Progenitor cell of endocrine pancreas (in vitro differentiated cells): ENCODE measurements at places on chromosomes 12 and 14. TPM values are rescaled to one million over a fixed set of nuclear protein-coding genes. Genes with fewer than 3 reads are reported as not detected.

Gene TSPAN19
- not detected in 2 replicates for total RNA-seq

Gene ANO2
- total RNA-seq: 2.8 and 3.5 TPM in 2 replicates

Gene TAS2R8
- 0.24 TPM in 1 of 2 replicates, not detected in the other for total RNA-seq

GRCh38 chr14:71270111-71270510 lies 362.9 kb downstream of the PCNX1 start:
- no peak for DNase-seq

DNA sequence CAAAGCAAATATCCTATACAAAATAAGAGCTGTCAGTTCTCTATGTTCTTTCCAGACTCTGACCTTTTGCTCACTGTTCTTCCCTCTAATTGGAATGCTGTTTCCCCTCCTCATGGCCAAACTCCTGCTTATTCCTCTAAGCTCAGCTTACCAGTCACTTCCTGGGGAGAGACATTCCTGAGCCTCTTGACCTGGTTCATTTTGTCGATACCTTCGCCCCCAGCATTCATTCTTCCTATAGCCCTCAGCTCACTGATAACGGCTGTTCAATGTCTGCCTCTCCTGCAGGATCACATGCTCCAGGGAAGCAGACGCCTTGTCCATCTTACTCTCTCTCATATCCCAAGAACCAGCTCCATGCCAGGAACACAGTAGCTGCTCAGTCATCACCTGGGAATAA lies 431.0 kb downstream of the MED13L start:
- no peak for DNase-seq

GRCh38 chr12:1797991-1798640 lies 22.2 kb upstream of the LRTM2 start:
- no peak for DNase-seq
